Stimulated activated CD8-positive, alpha-beta memory T cell treated with anti-CD3 and anti-CD28 coated beads, Interleukin-2, amount 100 ng/mL, for 1 hour (primary cell): ENCODE measurements at places on chromosomes 5 and 9.
A peak's percentile ranks its signal among the peaks of the same experiment; 100 is the strongest.

DNA sequence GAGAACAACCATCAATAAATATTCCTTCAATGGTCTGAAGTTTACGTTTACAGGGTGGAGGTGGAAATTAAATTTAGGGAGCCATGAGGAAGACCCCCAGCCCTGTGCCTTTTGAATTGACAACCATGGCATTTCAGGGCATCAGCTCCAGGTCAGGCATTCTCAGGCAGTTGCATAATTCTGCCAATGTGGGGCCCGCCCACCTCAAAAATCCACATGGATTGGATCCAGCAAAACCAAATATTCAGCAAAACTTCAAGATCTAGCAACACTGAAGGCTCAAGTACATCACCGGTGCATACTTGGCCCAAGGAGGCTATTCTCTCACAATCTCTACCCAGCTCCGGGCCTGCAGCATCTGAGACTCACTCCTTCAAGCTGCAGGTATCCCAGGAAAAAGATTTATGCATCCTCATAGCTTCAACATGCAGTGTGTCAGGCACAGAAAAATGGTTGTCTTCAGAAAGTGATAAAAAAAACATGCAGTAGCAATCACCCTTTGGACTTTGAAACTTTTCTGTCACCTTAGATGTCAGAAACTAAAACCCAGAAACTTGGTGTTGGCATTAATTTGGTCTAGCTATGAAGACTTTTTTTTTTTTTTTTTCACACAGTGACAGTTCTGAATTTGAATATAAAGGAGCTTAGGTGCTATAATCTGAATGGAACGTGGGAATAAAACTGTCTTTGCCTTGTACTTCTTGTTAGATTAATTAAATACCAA lies 21.4 kb upstream of the ANXA2R start:
- no peak for DNase-seq

DNA sequence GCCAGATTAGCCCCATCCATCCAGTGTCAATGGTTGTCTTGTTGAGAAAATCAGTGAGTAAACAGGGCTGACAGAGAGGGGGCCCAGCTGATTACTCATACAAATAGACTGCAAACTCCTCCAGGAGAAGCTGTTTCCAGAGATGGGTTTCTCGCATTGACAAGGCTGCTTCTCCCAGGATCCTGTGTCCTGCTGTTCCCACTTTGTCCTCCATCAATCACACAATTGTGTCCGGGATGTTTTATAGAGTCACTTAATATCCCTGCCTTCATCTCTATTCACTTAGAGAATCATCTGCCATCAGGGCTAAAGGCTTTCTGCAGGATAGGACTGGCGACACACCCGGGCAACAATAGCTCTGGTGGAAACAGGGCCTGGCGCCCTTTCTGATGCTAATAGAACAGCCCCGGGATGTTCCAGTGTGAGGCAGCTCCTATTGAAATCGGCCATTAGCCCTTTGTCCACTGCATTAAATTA lies 71.7 kb upstream of the TBCA start:
- no peak for DNase-seq

GRCh38 chr5:150376799-150377771 lies 19.6 kb downstream of the TCOF1 start:
- no peak for DNase-seq

GRCh38 chr5:71663191-71663969 lies 55.7 kb upstream of the CARTPT start:
- DNase-seq = no peak

GRCh38 chr5:37557734-37558293 lies 178.7 kb downstream of the WDR70 start:
- no peak for DNase-seq

DNA sequence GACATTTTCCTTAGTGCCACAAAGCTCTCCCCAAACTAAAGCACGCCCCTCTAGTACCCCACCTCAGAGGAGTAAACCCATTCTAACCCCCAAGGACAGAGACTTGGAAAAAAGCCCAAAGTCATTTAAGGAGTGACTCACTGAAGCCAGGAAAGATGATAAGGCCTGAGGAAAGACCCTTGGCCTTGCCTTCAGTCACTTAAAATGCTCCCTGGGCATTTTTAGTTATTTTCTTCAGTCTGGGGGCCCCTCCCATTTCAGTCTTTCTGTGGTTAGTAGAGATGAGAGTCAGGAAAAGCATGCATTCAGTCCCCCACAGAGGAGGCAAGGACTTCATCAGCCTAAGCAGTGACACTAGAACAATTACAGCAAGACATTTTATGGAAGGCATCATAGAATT lies 13.7 kb upstream of the TLX3 start:
- no peak for DNase-seq

DNA sequence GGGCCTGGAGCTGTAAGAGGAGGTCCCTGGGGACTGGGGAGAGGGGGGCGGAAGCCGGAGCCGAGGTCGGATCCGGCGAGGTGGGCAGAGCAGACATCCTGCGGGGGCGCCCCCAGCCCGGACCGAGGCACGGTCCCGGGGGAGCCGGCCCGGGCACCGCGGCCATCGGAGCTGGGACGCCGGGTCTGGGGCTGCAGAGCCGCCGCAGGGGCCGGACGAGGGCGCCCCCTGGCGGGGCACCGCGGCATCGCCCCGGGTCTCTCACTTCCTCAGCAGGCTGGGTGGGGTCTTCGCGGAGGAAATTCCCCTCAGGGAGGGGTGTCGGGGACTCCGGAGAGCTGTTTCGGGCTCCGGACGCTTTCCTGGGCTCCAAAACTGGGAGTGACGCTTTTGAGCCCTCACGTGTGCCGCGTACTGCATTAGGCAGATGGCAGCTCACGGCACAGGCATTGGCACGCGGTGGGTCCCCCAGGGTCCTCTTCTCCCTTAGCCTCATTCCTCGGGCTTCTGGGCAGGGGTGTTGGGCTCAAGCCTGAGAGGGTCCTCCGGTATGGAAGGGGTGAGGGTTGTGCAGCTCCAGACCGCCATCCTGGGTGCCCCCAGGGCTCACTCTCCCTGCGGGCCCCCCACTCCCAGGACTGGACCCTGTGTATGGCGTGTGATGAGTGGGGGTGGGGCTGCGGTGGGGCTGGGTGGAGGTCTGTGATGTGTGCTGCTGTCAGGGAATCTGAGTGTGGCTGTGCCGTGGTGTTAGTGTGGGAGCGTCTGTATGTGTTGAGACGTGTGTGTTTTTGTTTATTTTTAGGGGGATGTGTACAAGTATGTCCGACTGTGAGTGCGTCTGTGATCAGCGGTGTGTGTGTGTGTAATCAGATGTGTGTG lies 29.6 kb downstream of the LHX2 start:
- DNase-seq = peak; percentile 6

- no peak for DNase-seq
These were observed 24.8 kb downstream of the ABLIM3 start for GRCh38 chr5:149166128-149166527.

GRCh38 chr9:128005923-128006322 lies 25.1 kb upstream of the EEIG1 start:
- DNase-seq = no peak

DNA sequence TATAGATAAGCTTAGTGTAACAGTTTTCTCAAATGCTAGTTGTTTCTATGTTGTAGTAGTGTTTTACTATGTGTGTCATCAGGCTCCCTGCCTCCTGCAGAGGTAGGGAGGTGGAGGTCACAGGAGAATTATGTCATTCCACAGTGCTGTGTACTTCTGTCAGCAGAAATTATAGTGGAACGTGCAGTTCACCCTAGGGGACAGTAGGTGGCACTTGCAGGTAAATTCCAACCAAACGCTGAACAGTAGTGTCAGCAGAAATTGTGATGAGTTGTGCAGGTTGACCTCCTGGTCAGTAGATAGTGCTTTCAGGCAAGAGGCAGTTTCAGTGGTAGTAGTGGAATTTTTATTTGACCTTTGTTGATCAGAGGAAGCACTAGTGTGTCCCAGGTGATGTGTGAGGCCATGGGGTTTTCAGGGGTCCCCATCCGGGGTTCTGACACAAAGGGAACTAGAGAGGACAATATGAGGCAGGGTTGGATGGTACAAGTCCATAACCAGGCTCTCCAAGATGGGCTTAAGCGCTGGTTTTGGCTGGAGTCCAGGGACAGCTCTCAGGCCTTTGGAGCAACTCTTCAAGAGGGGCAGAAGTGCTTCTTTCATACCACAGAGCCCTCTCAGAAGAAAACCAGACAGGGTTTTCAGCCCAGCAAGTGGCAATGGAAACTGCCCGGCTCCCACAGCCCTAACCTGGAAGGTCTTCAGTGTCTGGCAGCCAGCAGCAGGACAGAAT lies 402.9 kb downstream of the CYLC2 start:
- no peak for DNase-seq

- DNase-seq = no peak
These were observed 5.9 kb downstream of the AK1 start for GRCh38 chr9:127871531-127871930.

- DNase-seq = no peak
These were observed 31.4 kb upstream of the SPTLC1 start for GRCh38 chr9:92146610-92147009.

- no peak for DNase-seq
These were observed 615.1 kb downstream of the CDH12 start for GRCh38 chr5:22238047-22238446.

DNA sequence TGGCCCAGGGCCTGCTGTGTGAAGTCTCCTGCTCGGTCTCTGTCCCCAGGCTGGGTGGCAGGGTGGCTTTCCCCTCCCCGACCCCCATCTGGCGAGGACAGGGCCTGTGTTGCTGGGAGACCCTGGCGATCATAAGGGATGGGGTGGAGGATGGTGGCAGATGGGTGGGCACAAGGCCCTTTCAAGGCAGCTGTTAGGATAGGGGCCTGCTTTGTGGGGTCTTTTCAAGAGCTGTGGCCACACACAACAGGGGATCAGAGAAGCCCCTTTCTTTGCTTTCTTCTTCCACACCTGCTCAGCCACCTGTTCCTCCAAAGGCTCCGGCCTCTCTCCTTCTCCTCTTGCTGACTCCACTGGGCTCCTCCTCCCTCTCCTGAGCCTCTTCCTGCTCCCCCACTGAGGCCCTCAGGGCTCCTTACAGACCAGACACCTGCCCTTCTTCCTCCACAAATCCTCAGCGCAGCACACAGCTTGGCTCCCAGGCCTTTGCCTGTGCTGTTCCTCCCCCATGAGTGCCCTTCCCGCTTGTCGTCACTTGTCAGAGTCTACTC lies 15.0 kb upstream of the NEURL1B start:
- no peak for DNase-seq

GRCh38 chr9:68941780-68942459 lies 72.0 kb downstream of the PRKACG start:
- DNase-seq = no peak

- DNase-seq = no peak
These were observed 34.3 kb downstream of the NIPAL4 start for GRCh38 chr5:157494178-157494832.

DNA sequence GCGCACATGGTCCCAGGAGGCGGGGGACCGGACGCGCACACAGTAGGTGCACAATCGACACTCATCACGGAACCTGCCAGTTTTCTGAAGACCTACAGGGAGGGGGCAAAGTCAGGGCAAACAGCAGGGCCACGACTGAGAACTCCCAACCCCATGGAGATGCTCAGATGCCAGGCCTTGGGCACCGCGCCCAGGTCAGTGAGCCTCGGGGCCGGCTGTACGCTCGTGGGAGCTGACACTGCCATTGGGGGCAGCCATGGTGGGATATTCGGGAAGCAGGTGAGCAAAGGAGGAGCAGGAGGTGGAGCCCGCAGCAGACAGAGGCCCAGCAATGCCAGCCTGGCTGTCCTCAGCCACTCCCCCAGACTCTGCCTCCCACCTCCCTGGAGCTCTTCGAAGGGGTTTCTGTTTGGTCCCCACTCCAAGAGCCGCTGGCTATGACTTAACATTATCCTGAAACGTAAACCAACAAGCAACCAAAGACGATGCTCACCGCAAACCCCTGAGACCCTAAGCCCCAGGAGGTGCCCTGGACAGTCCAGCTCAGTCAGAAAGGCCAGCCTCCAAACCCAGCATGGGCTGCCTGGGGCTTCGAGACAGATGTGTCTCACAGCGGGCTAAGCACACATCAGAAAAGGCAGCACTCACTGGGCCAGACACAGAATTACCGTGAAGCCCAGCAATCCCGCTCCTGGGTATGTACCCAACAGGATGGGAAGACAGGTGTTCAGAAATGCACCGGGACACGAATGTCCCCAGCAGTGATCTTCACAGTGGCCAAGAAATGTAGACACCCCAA lies 78.4 kb downstream of the VAV2 start:
- no peak for DNase-seq

DNA sequence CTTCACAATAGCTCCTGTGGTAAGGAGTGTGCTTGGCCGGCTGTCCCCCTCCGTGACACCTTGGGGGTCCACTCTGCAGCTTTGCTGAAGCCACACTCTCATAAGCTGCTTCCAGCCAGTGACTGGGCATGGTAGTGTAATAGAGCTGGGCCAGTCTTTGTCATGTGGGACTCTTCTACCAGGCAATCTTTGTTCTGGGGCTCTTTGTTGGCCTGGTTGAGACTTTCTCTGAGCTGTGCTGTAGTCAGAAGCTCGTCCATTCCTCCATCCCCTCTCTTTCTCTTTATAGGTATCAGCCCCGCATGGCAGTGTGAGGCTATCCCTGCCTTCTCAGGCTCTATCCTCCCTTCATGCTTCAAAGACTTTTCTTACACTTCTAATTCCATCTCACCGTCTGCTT lies 25.7 kb downstream of the CARD6 start:
- no peak for DNase-seq

- DNase-seq = no peak
These were observed 264.7 kb downstream of the SLIT3 start for GRCh38 chr5:169036079-169036805.

DNA sequence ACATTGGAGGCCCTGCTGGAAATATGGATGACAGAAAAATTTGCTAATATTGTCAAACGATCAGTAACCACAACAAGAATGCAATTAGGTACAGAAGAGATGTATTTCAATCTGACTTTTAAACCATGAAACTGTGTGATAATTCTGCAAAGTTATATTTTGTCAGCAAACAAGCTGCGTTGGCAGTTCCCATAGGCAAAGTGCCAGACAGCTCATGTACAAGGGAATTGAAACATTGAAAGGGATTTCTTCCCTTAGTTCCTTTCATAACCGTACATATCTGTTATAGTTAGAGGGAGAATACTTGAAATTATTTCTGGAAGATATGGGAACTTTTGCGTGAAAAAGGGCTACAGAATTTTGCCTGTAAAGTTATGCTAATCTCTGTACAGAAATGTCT lies 419.4 kb upstream of the PTGER4 start:
- DNase-seq = no peak
